ENCODE measurements at places on chromosomes 2 and 18. TPM values are rescaled to one million over a fixed set of nuclear protein-coding genes. Genes with fewer than 3 reads are reported as not detected.

DTNA gene
- 6.9 TPM for total RNA-seq

RUFY4 gene
- not detected for total RNA-seq

PAIP2B gene
- total RNA-seq = 0.27 TPM

DOK6 gene
- total RNA-seq = 2.3 TPM

MCEE gene
- 10.8 TPM for total RNA-seq

MOGAT1 gene
- total RNA-seq = not detected

SH3RF3 gene
- 8.6 TPM for total RNA-seq

NYAP2 gene
- not detected for total RNA-seq

KCNJ3 gene
- total RNA-seq = 0.04 TPM

G6PC2 gene
- total RNA-seq = not detected

PLGLB1 gene
- 0.13 TPM for total RNA-seq

Data from A375 (cell line).